Activated naive CD8-positive, alpha-beta T cell treated with anti-CD3 and anti-CD28 coated beads, Interleukin-2, amount 50 U/mL, for 16 hours (primary cell): ENCODE measurements at places on chromosomes 13 and 19.

DNA sequence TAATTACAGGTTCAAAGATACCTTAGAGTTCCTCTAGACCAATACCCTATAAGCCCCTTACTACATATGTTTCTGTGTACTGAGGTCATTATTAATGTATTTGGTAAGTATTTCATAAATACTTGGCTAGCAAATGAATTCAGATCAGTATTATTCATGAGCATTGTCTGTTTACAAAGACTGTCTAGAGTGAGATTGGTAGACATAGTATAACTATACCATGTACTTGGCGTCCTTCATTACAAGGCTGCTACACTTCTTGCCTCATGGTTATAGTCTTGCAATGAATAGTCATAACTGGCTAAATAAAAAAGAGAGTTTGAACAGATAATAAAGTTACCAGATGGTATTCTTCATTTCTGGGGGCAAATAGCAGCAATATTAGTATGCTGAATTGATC, 12.1 kb downstream of the SETDB2 start:
- DNase-seq = no peak

DNA sequence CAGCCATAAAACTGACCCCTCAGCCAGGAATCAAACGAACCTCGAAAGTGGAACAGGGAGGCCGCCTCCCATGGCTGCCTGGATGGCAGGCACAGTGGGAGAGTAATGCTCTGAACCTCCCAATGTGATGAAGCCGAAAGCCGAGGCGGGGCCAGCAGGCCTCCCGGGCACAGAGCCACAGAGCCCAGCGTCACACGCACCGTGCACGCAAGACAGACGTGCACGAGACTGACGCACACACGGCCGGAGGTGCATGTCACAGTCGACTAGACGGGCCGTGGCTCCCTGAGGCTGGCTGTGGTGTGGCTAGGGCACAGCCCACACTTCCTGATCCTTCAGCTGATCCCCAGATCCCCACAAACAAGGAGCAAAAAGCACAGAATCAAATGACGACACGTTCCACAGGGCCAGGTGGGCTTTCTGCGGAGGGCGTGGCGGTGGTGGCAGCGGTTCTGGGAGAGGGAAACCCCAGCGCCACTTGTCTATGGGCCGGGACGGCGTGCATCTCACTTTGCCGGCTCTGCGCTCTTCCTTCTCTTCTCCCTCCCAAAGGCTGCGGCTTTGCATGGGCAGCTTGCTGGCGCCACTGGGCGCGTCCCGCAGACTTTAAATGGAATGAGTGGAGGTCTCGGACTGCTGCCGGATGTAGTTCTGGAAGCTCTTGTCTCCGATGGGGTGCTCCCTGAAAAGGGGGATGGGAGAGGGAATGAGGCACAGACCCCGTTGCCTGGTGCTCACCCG, 5.0 kb upstream of the C13orf46 start:
- no peak for DNase-seq

GRCh38 chr19:3494051-3494450, 6.4 kb downstream of the DOHH start:
- DNase-seq = no peak

DNA sequence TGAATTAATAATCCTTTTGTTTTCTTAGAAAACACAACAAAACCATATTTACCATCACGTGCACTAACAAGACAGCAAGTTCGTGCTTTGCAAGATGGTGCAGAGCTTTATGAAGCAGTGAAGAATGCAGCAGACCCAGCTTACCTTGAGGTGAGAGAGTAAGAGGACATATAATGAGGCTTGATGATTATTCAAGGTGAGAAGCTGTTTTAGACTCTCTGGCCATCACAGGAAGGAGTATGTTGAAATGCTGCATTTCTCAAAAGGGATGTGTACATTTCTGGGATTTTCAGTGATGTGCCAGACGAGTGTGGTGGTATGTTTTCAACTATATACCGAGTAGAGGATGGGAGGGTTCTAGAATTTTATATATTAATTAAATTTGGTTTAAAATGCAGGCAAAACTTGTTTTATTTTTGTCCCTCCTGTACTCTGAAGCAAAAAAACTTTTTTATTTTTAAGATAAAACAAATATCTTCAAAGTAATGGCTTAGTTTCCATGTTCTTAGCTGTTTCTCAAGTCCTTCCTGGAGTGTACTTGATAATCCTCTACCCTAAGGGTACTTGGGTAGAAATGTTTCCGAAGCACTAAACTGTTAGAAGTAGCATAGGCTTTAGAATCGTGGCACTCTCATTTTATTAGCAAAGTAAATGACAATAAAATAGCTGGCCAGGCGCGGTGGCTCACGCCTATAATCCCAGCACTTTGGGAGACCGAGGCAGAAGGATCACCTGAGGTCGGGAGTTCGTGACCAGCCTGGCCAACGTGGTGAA, 51.1 kb downstream of the N4BP2L1 start:
- no peak for DNase-seq

DNA sequence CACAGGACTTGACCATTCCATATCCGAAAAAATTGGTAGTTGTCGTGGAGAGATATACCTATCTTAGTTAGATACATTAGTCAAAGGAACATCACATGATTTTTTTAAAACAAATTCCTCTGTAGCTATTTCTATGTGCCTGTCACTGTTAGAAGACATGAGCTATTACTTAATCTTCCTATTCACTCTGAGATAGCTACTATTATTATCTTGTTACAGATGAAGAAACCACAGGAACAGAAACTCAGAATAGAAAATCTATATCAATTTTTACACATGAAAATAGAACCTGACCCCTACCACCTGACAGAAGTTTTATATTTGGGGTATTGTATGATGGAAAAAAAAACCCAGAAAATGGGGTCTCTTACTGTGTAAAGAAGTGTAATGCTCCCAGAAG, 68.9 kb upstream of the TDRD3 start:
- no peak for DNase-seq

GRCh38 chr13:42064259-42064658, 15.8 kb downstream of the DGKH start:
- DNase-seq = no peak

DNA sequence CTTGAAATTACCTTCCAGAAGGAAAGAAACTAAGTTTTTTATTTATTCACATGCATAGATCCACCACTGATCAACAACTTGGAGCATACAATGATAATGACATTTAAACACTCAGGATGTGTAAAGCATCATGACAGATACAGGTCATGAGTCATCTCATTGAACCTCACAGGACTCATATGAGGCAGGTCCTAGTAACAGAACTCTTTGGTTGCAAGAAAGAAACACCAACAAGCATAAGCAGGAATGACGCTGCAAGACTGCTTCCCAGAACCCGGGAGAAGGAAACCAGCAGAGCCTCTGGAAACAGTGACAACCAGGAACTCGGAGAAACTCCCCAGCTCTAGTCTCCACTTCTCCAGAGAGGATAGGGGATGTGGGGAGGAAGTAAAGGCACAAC, 60.8 kb upstream of the IPO5 start:
- DNase-seq = no peak

- DNase-seq = no peak
Observed at GRCh38 chr19:15213715-15214381, 13.1 kb upstream of the NOTCH3 start.

GRCh38 chr13:51318015-51318414, 21.5 kb upstream of the SERPINE3 start:
- no peak for DNase-seq

DNA sequence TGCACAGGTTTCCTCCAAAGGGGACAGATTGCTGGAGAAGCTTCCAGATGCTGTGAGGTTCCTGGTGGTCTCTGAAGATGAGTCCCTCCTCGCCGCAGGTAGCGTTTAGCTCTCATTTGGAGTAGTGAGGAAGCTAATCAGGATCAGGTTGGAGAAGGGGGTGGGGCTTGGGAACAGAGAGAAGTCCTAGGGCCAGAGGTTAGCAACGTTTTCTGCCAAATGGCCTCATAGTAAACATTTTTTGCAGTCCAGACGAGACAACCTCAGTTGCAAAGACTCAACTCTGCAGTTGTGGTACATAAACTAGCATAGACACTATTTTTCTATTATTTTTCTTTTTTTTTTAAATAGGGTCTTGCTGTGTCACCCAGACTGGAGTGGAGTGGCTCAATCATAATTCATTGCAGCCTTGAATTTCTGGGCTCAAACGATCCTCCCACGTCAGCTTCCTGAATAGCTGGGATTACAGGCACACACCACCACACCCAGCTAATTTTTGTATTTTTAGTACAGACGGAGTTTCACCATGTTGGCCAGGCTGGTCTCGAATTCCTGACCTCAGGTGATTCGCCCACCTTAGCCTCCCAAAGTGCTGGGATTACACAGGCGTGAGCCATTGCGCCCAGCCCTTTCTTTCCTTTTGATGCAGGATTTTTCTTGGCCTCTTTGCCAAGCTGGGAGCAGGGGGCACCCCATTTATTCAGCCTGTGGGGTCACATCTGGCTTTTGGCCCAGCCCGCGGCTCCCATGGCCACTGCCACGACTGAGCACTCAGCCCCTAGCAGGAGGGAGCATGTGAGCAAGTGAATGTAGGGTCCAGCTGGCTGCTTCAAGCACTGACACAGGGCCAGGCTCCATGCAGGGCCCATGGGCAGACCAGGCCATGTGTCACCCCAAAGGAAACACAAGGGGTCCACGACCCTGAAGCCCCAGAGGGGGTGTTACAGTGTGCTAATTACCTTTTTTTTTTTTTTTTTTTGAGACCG, 34.4 kb upstream of the SIN3B start:
- DNase-seq = no peak

- no peak for DNase-seq
Observed at GRCh38 chr19:2661615-2662014, 40.9 kb downstream of the GNG7 start.

- DNase-seq = no peak
Observed at GRCh38 chr19:294946-295686, 3.9 kb upstream of the PLPP2 start.

DNA sequence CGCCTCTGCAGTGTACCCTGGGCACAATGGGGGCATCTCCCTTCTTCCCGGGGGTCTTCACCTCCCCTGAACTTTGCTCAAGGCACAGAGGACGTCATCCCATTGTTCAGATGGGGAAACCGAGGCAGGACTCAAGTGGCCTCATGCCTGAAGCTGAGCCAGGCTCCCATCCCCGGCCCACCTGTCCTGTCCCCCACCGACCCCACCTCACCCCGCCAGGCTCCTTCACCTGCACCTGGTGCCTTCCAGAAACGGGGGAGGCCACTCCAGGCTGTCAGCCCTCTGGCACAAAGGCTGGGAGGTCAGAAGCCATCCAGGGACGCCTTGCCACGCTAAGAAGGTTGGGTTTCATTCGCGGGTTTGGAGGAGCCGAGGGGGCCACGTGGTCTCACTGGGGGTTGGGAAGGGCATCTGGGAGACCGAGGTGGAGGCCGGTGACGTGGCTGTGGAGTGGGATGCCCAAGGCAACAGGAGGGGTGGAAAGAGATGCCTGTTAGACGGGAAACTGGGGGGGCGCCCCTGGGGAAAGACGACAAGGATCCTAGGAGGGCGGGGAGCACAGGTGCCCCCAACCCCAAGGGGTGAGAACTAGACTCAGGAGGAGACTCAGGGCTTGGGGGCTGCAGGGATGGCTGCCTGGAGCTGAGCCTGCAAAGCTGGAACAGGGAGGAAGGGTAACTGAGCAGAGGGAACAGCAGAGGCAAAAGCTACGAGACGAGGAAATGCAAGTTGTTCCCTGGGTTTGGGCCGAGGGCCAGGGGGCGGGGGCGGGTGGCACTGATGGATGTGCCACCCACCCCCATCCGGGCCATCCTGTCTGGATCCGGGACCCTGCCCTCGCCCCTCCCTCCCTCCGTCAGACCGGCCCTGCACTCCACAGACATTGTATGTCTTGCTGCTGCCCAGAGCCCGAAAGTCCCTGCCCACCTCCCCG, 6.0 kb upstream of the TCF3 start:
- no peak for DNase-seq

DNA sequence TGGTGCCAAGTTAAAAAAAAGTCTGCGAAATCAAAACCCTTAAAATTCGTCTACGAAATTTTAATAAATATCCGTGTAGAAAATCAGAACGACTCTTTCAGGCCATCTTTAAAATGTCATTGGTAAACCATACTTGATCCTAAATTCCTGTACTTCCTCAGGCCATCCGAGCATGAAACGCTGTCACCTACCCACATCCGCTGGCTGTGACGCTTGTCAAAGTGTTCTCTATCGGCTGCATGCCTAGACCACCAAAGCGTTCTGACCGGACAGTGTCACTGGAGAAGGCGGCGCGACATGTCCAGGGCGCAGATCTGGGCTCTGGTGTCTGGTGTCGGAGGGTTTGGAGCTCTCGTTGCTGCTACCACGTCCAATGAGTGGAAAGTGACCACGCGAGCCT, 119.0 kb upstream of the CLDN10 start:
- no peak for DNase-seq

DNA sequence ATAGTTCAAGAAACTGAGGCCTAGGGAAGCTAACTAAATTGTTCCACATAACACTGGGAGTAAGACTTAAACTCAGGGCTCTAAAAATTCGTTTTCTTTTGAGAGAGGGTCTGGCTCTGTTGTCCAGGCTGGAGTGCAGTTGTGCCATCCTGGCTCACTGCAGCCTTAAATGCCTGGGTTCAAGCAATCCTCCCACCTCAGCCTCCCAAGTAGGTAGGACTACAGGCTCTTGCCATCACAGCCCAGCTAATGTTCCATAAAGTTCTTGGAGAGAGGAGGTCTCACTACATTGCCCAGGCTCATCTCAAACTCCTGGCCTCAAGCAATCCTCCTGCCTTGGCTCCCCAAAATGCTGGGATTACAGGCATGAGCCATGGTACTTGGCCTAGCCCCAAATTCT, 10.7 kb downstream of the ZMYM5 start:
- DNase-seq = no peak

- no peak for DNase-seq
Observed at GRCh38 chr19:10089801-10090375, 3.8 kb downstream of the SHFL start.

GRCh38 chr13:75458696-75459422, 23.1 kb downstream of the TBC1D4 start:
- DNase-seq = no peak

DNA sequence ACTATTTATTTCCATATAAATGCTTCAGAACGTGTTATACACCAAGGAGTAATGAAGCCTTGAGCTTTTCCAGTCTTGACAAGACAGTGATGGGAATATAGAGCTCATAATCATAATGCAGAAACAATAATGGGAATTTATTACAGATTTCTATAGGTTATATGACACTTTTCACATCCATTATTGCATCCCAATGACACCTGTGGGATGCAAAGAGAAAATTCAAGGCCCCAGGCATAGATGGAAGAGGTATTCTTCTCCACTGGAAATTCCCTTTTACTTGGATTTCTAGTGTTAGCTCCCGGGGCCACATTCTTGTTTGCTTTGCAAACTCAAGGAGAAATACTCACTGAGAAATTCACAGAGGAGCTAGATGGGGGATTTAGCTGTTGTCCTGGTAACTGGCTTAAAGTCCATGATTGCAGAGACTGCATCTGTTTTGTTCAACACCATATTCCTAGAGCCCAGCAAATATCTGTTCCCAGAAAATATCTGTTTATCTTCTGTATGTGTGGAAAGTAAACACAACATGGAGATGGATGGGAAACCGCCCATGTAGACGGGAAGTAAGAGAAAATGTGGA, 30.6 kb upstream of the TNFSF11 start:
- DNase-seq = no peak

GRCh38 chr19:5804516-5805461, at the start of gene NRTN:
NRTN (plus strand) TSS chr19:5805067; CDS start chr19:5824166, 19,099 bp downstream.
- no peak for DNase-seq
